Right renal pelvis (tissue), 4 donors: ENCODE measurements at places on chromosomes 3 and 15. TPM values are rescaled to one million over a fixed set of nuclear protein-coding genes. Genes with fewer than 3 reads are reported as not detected.

The PDCD10 gene
- polyA plus RNA-seq, result 59.9 TPM

The GHSR gene
- not detected for polyA plus RNA-seq

The CDHR4 gene
- 0.05 TPM for polyA plus RNA-seq

The SCN11A gene
- polyA plus RNA-seq, result 0.97 TPM

The ADGRG7 gene
- polyA plus RNA-seq, result 0.10 TPM

The LYZL4 gene
- not detected for polyA plus RNA-seq

The ADAMTS9 gene
- 139 TPM for polyA plus RNA-seq
